ENCODE measurements at places on chromosomes 2 and 18. TPM values are rescaled to one million over a fixed set of nuclear protein-coding genes. Genes with fewer than 3 reads are reported as not detected.

The OLA1 gene
- total RNA-seq: 136 TPM

The LRRC30 gene
- total RNA-seq: not detected

The APLF gene
- total RNA-seq: 2.5 TPM

The PAIP2B gene
- total RNA-seq: 3.0 TPM

The NR4A2 gene
- total RNA-seq: 19.1 TPM

DNA sequence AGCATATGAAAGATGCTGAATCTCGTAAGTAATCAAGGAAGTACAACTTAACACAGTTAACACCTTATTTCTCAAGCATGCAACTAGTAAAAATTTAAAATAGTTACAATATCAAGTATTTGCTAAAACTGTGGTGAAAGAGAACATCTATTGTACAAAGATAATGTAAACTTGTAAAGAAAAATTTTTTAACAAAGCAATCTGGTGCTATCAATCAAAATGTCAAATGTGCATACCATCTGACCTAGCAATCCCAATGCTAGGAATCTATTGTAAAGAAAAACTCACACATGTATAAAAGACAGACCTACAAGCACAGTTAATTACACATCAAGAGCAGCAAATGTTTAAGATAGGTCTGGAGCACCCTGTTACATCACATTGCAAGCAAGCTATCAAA is 90.1 kb downstream of the SLC66A3 start:
- no peak overlapping the region for H3K27ac ChIP-seq
- H3K36me3 ChIP-seq: peaks cover 9% of the 10 kb centered on the region
- no peaks in the 10 kb centered on the region for H3K4me1 ChIP-seq
- no peaks in the 10 kb centered on the region for H3K27me3 ChIP-seq

DNA sequence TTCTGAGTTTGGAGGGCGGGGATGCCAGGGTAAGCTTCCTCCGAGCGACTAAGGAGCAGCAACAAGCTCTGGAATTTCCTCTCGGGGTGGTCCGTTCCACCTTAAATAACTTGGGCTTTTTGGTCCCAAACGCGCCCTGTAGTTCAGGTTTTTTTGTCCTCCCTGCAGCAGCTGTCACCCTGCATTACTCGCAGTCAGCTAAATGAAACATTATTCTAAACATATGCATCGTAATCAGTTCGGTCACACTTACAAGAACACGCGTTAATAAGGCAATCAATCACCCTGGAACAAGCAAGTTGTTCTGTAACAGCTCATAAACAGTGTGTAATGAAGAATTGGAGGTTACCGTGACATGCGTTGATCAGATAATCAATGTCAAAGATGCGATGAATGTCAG is 8.3 kb downstream of the EVX2 start:
- peaks cover 67% of the 10 kb centered on the region for H3K27me3 ChIP-seq
- DNase-seq: no peak
- peaks cover 7% of the 10 kb centered on the region for H3K4me1 ChIP-seq

DNA sequence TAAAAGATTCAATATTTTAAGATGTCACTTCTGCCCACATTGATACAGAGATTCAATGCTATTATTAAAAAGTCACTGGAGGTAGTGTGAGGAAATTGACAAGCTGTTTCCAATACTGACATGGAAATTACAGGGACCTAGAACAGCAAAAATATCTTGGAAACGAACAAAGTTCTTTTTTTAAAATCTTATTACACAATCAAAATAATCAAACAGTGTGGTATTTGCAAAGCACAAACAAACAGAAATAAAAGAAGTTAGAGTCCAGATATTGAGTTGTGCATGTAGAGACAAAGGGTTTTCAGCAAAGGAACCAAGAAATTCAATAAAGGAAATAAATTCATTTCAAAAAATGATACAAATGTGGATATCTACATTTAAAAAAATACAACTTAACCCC is 369.6 kb downstream of the NCKAP5 start:
- H3K27ac ChIP-seq: no peak overlapping the region
- H3K27me3 ChIP-seq: no peaks in the 10 kb centered on the region
- no peak overlapping the region for H3K4me3 ChIP-seq

DNA sequence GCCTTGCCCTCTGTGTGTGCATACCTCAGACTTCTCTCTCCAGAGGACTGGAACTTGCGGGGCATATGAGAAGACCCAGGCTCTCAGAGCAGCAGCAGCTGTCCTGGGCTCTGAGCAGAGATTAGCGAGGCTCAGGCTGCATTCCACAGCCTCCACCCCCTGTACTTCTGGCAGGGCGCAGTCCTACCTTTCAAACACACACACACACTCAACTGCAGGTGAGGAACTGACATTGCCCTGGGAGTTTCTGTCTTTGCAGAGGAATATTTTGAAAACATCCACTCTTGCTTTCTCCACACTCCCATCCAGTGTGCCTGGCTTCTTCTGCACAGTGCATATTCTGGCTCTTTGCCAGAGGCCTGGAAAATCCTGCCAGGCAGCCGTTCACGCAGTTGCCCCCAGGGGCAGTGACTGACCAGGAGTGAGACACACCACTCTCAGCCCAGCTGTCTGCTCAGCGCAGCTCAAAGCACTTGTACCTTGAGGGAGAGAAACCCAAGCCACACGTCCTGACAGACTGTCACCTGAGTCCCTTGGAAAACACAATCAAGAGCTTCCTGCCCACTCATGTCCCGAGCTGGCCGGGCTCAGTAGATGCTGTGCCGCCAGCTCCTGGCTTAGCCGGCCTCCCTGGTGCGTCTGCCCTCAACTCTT is 460.8 kb downstream of the RNF144A start:
- no peaks in the 10 kb centered on the region for H3K36me3 ChIP-seq
- H3K27me3 ChIP-seq: peaks cover 8% of the 10 kb centered on the region
- DNase-seq: no peak
- H3K4me3 ChIP-seq: no peak overlapping the region
- H3K27ac ChIP-seq: no peak overlapping the region
